Cerebellar nuclear complex (tissue), 1 donor: ENCODE measurements at places on chromosomes 3 and 15.
A peak's percentile ranks its signal among the peaks of the same experiment; 100 is the strongest.

- DNase-seq: no peak
These were observed 84.5 kb downstream of the SETD2 start for GRCh38 chr3:47079432-47079831.

GRCh38 chr3:50600841-50601591, 10.6 kb downstream of the CISH start:
- DNase-seq: peak; percentile 33

- no peak for DNase-seq
These were observed 173.1 kb upstream of the CMC1 start for GRCh38 chr3:28068342-28068741.

DNA sequence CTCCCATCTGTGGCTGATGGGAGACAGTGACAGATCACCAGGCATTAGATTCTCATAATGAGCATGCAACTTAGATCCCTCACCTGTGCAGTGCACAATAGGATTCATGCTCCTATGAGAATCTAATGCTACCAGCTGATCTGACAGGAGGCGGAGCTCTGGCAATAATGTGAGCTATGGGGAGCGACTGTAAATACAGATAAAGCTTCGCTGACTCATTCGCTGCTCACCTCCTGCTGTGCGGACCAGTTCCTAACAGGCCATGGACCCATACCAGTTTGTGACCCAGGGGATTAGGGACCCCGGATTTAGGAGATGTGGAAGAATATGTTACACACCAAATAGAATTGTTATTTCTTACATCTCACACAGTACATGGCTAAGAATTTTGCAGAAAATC, 6.7 kb downstream of the ARGFX start:
- no peak for DNase-seq

DNA sequence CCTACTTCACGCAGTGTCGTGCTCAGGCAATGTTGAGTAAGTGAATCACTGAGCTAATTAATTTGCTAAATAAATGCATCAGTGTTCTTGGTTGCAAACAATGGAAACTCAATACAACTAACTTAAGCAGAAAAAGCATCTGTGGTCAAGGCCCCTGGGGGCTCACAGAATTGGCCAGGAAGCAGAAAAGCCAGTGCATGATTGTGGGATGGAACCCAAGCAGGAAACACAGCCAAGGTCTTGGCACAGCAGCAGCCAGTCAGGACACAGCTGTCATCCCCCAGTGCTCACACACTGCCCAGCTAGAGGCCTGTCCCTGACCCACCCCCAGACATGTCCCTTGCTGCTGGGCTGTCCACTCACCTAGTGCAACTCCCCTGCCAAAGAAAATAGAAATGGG, 85.9 kb downstream of the AQP9 start:
- no peak for DNase-seq

GRCh38 chr3:188874576-188874975, 297.2 kb upstream of the TPRG1 start:
- no peak for DNase-seq

DNA sequence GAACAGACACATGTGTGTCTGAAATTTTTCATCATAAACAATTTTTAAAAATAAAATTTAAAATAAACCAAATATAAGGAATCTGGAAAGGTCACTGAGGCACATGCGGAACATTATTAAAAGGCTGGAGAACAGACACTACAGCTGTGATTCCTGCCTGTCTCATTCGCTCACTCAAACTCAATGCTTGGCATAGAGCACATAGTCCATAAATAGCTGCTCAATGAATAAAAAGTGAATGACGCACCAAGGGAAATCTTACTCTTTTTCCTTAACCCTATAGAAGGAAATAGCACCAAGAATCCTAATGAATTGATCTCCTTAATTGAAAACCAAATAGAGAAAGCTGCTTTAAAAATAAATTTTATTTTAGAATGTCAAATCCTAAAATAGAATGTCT, 98.4 kb downstream of the FSIP1 start:
- no peak for DNase-seq

DNA sequence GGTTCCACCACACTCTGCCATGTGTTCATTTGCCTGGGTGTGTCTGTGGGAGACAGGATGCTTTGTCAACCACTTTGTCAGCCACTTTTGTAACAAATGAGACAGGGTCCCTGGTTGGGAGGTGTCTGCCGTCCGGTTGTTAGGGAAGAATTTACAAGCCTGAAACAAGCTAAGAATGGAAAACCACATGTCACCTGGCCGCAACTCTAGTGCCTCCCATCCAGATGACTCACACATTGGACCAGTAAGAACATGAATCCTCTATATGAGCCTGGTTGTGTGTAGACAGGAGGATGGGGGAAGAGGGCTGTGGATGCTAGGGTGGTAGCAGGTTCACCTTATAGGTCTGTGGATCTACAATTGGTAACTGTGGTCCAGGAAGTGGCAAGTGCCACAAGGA, 335.3 kb downstream of the CLSTN2 start:
- DNase-seq: no peak

DNA sequence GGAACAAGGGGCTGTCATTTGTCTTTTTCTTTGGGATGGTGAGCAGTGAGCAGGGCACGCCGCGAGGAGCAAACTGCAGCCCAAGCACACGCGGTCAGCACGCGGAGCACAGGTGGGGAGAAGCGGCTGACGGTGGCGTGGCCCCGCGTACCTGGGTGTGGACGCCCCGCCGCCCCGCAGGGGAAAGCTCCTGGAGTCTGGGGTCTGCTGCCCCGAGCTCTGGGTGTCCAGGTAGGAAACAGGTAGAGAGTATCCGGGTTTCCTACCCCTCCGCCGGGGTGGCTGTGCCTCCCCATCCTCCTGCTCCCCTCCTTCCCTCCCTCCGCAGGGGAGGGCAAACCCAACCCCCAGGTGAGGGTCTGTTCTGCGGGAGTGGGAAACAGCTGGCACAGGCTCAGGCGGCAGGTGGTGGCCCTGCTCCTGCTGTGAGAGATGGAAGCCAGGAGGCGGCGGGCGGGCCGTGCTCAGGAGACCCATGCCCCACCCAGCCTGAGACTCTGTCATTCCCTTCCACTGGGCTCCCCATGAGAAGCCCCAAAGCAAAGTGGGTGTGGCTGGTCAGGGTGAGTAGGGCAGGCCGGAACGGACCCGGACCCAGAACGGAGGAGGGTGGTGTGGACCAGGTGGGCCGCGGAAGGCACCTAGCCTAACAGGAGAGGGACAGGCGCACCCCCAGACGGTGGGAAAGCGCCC, 56.9 kb upstream of the CGNL1 start:
- DNase-seq: no peak

- no peak for DNase-seq
These were observed 94.4 kb downstream of the MYLK start for GRCh38 chr3:123789760-123790159.

GRCh38 chr3:70856414-70857162, 544.1 kb upstream of the MDFIC2 start:
- DNase-seq: no peak

GRCh38 chr15:27248251-27248650, 277.3 kb downstream of the GABRG3 start:
- DNase-seq: no peak

DNA sequence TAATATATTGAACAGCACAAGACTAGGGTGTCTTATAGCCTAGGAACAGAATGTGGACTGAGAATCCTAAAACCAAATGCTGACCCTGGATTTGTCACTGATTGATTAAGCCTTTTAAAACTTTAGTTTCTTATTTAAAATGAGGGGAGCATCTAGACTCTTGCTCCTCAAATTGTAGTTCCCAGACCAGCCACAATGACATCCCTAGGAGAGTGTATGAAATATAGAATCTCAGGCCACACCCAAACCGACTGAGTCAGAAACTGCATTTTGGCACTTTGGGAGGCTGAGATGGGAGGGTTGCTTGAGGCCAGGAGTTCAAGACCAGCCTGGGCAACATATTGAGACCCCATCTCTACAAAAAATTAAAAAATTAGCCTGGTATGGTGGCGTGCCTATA, 287.8 kb upstream of the UMPS start:
- no peak for DNase-seq

- no peak for DNase-seq
These were observed 171.8 kb upstream of the EIF1B start for GRCh38 chr3:40137591-40138295.

DNA sequence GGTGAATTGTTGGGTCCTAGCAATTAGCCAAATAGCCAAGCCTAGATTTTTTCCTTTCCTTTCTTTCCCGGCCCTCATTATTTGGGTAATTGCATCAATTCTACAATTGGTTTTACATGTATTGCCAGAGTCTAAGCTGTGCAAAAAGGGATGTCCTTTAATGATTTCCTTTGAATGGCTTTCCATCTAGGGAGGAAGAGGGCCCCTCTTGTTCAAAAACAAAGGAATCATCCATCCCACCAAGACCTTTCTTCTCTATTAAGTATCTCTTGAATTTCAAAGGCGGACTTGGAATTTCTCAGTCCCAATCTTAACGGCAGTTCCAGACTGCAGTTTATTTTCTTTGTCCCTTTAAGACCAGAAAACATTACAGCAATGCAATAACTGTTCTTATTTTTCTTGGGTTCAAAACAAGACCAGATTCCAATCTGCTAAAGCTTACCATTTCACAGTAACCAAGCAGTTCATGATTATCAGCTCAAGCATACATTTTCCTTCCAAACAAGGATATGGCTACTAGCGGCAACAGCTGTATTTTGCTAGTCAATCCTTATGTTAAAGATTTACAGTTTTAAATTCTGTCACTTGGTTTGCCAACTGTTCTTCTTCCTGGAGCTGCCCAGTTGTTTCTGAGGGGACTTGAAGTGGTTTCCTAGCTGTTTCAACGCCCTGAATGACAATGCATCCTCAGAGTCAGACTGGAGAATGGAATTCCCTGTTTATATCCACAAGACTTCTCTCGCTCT, 91.4 kb upstream of the LRIG1 start:
- no peak for DNase-seq

DNA sequence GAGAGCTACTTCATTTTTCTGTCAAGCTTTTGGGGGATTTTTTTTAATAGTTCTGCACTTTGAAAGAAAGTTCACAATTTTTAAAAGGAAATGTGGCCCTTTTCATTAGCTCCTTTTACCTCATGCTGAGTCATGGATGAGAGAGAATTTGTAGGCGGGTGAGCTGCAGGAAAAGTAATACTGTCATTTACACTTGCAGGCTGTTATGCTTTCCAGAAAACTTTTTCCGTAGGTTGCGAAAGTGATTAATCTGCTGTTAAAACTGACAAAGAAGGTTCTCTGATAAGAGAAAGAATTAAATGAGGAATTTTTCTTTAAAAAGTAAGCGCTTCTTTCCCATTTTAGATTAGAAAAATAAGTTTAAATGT, 430.2 kb downstream of the LPP start:
- DNase-seq: no peak

GRCh38 chr3:171255236-171255806, 204.9 kb downstream of the TNIK start:
- DNase-seq: no peak

- no peak for DNase-seq
These were observed 21.8 kb downstream of the FBXO22 start for GRCh38 chr15:75925440-75925839.

- no peak for DNase-seq
These were observed 22.5 kb downstream of the UPK1B start for GRCh38 chr3:119195911-119196310.

GRCh38 chr15:42401544-42402454, 42.5 kb downstream of the CAPN3 start:
- no peak for DNase-seq

DNA sequence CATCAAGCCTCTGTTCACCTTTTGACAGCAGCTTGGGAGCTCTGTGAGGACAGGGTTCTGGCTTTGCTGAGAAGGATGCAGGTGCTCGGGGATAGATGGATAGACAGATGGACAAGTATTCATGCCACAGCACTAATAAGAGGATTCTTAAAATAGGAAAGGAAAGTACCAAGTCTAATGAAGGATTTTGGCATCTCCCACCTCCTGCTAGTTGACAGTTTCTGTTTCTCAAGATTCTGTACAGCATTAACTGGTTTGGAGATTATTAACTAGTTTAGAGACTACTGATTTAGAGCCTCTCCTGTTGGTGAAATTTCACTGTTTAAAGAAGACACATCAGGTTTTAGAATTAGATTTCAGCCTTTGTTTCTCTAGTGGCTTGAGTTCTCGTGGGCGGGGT, 152.3 kb downstream of the CACNA1D start:
- no peak for DNase-seq
